ENCODE measurements at places on chromosomes 12 and 14.
A peak's percentile ranks its signal among the peaks of the same experiment; 100 is the strongest.

DNA sequence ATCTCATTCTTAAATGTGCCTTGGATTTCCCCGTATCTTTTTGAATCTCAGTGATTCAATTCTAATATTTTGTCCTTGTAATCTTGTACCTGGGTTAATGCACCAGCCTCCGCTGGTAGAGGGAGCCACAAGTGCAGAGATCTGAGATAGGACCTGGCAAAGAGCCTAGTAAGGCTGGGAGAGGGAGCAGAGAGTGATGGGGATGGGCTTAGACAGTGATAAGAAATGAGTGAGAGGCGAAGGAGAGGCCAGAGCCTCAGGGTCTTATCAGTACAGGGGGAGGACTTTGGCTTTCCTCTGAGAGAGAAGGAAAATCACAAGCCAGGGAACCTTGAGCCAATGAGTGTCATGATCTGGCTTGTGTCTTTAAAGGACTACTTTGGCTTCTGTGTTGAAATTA lies 30.5 kb upstream of the LMNTD1 start:
- DNase-seq = peak; percentile 85

GRCh38 chr14:49767270-49767570 lies 733 bp upstream of the KLHDC2 start:
- no peak for DNase-seq

GRCh38 chr14:91277546-91278382 lies 33.3 kb upstream of the GPR68 start:
- no peak for DNase-seq

DNA sequence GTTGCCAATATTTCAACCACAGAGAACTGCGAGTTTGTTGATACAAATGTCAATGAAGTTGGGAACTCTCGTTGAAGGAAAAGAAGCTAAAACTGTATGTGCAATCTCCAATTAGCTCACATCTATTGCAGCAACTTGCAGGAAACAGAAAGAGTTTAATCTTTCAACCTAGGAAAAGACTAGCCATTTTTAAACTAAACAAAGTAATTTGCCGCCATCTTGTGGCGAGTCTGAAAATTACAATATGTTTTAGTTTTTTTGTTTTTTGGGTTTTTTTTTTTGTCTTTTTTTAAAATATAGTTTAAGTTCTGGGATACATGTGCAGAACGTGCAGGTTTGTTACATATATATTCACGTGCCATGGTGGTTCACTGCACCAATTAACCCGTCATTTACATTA lies 131.2 kb upstream of the FOXG1 start:
- DNase-seq = peak; percentile 57

GRCh38 chr12:42756841-42757623 lies 167.5 kb upstream of the PRICKLE1 start:
- peak; percentile 41 for DNase-seq

GRCh38 chr14:86035882-86036281 lies 505.9 kb downstream of the FLRT2 start:
- DNase-seq = peak; percentile 30

GRCh38 chr12:21296348-21296747 lies 38.4 kb downstream of the SLCO1A2 start:
- DNase-seq = no peak

All from hepatocyte (in vitro differentiated cells).